ENCODE measurements at places on chromosomes 7 and 10.

GRCh38 chr7:95688931-95689495, 83.3 kb upstream of the DYNC1I1 start:
- DNase-seq, result no peak

- no peak for DNase-seq
Measured at GRCh38 chr7:10696064-10696463, 277.6 kb upstream of the PHF14 start.

DNA sequence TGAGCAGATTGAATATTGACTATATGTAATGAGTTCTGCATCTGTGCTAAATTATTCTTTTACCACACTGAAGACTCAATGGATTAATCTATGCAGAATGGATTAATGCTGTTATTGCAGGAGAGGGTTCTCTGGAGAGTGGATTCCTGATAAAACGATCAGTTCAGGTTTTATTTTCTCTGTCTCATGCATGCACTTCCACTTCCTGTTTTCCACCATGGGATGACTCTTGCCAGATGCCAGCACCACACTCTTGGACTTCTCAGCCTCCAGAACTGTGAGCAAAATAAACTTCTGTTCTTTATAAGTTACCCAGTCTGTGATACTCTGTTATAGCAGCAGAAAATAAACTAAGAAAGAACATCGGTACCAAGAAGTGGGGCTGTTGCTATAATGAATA, 207.5 kb downstream of the KCND2 start:
- no peak for DNase-seq

- DNase-seq, result no peak
Measured at GRCh38 chr10:80509403-80510161, 28.1 kb upstream of the SH2D4B start.

- no peak for DNase-seq
Measured at GRCh38 chr7:91912494-91912893, 28.2 kb upstream of the AKAP9 start.

GRCh38 chr7:101109368-101109767, 17.5 kb upstream of the SERPINE1 start:
- no peak for DNase-seq

DNA sequence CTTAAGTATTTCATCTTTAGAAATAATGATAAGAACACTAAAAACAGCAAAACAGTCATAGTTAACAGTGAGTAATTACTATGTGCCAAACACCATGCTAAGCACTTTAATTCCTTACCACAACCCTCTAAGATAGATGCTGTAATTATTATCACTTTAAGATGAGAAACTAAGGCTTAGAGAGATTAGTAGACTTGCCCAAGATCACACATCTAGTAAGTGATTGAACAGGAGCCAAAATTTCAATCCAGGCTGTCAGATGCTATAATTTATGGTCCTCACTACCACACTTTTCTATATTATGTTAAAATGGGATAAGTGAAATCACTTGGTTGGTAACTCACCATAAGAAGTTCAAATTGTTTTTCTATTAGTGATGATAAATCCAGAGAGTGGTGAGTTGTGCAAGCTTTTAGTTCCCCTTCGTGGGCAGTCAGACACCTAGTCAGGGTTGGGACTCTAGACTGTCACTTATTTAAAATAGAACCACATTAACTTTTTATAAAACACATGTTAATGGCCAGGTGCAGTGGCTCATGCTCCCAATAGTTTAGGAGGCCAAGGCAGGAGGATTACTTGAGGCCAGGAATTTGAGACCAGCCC, 85.9 kb upstream of the GATA3 start:
- DNase-seq, result no peak

DNA sequence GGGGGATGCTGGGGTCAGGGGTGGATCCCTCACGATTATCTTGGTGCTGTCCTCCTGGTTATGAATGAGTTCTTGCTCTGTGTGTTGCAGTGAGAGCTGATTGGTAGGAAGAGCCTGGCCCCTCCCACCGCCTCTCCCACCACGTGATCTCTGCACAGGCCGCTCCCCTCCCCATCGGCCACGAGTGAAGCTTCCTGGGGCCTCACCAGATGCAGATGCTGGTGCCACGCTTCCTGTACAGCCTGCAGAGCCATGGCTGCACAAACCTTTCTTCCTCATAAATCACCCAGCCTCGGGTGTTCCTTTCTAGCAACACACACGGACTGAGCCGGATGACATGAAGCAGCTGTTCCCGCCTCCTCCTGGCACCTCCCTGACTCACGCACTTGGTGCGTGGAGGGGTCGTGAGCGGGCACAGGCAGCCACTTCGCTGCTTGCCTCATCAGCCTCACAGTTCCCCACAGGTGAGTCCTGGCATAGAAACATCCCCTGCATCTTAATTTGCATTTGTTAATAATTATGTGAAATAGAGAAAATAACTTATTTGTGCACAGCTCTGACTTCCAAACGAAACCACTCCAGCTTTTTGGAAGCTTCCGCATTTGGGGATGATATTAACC, 210.8 kb downstream of the ADARB2 start:
- DNase-seq, result no peak

DNA sequence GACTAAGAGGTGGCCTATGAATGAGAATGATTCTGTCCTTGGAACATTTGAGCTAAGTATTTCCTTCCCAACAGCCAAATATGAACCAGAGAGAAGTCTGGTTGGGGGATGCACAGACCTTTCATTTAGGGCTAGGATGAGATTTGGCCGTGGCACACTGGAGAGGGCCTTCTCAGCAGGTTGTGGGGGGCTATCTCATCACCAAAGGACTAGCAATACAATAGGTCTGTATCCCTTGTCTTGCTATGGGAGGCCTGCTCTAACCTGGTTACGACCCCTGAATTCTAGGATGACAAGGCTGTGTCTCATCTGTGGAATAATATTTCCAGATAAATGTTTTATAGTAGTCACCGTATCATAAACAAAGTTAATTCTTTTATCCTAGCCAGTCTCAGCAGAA, 133.0 kb downstream of the CHRM2 start:
- DNase-seq, result no peak

DNA sequence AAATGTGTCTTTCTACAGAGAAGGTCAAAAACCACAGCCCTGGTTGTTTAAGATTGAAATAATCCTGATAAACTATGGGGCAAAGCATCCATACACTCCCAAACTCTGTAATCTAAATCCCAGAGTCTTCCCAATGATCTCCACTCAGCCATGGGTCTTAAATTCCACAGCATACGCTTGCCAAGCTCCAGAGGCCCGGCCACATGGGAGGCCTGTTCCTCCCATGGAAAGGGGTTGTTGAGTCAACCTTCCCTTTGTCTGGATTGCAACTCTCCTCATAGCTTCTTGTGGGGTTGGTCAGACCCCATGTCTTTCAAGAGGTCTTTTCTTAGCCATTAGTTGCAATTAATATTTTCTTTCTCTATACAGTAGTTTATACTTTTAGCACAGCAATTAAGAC, 718 bp upstream of the STEAP4 start:
- DNase-seq, result no peak

- no peak for DNase-seq
Measured at GRCh38 chr10:28060031-28060607, 61.2 kb upstream of the ODAD2 start.

GRCh38 chr10:67280405-67280804, 354.6 kb downstream of the LRRTM3 start:
- DNase-seq, result no peak

GRCh38 chr7:29285861-29286260, 91.3 kb downstream of the CHN2 start:
- no peak for DNase-seq

DNA sequence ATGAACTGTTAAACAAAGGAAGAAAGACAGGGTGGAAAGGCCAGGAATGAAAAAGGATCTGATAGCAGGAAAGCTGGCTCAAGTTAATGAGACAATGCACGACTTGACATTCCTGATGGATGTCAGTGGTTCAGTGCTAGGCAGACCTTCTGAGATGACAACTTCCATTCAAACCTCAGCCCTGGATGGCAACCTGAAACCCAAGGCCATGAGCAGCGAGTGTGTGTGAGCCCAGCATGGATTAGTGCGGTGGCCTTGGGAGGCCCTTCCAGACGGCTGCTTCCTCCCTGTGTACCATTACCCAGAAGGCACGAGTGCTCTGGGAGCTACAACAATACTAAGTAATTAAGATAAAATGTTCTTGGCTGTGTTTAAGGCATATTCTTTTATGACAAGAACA, 18.8 kb downstream of the TRIL start:
- DNase-seq, result no peak

DNA sequence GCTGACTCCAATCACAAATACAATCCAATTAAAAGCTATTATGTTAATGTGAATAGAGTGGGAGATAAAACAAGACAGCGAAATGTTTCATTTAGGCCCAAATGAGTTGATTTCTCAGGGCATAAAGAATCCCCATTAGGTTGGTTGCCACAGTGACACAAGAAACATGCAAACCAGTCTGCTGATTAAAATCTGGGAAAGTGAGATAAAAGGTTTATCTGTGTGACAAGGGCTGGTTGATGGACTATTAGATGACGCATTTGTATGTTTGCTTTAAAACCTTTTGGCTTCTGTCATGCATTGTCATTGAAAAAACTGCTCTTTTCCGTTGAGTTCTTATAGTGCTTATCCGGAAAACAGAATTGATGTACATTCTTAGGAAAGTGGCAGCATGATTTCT, 658.2 kb downstream of the GATA3 start:
- DNase-seq, result no peak

- DNase-seq, result no peak
Measured at GRCh38 chr10:10589540-10590303, 427.9 kb upstream of the CELF2 start.

DNA sequence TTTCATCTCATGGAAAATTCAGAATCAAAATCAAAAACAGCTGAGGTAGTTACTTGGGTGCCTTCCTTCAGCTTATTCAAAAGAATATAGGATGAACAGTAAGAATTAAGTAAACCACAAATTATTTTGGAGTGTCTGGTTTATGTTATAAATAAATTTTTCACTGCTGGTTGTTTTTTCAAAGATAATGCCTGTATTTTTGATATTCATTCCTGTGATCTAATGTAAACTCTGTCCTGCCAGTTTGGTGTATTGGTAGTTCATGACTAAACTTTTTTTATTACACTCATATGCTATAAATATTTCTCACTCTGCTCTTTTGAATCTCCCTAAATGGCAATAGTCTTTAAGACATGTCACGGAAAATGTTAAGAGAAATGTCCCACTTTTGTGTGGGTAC, 11.6 kb upstream of the RAB11FIP2 start:
- DNase-seq, result no peak

- no peak for DNase-seq
Measured at GRCh38 chr7:121837462-121837861, 35.5 kb upstream of the PTPRZ1 start.

GRCh38 chr10:48445932-48446331, 139.5 kb downstream of the MAPK8 start:
- DNase-seq, result no peak

All from esophagus squamous epithelium (tissue), 5 donors.